Inflammatory macrophage (primary cell): ENCODE measurements at places on chromosomes 2 and 18.

GRCh38 chr2:40439473-40439872 lies 12.4 kb downstream of the SLC8A1 start:
- no peak for DNase-seq

GRCh38 chr2:223264541-223265193 lies 212.7 kb downstream of the KCNE4 start:
- no peak for DNase-seq

DNA sequence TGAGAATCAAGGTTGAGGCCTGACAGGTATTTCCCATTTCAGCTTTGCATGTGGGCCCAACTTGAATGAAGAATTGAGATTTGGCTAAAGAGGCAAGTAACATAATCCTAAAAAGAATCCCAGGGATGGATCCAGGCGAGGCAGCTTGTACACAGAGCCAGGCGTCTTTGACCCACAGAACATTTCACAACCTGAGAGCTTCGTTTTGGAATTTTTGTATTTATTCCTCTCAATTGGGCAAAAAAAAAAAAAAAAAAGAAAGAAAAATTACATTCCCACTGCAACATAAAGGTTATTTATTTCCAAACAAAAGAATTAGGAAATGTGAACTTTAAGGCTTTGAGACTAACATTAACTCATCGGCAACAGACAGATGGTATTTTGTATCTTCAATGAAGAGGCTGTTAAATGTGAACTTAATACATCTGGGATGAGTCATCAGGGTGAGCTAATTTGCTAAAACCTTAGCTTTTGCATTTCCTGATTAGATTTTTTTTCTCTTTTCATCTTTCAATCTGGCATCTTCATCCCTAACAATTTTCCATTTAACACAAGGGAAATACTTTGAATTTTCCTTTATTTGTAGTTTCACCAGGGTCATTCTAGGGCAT lies 478.5 kb upstream of the TNP1 start:
- no peak for DNase-seq

GRCh38 chr2:10007435-10007834 lies 35.9 kb upstream of the KLF11 start:
- DNase-seq, result no peak

DNA sequence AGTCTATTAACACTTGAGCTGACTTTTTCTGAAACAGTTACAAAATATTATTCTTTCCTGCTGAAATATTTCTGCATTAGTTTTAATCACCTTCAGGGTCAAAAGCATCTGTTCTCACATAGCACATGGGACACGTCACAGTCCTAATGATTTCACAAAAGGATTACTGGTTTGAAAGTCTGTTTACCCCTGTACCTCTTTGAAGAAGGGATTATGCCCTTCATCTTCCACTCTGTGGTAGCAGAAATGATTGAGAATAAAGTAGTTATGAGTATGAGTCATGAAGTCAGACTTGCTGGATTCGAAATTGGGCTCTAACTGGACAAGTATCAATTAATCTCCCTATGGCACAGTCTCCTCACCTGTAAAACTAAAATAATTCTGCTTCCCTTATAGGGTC lies 121.2 kb downstream of the SATB2 start:
- no peak for DNase-seq

DNA sequence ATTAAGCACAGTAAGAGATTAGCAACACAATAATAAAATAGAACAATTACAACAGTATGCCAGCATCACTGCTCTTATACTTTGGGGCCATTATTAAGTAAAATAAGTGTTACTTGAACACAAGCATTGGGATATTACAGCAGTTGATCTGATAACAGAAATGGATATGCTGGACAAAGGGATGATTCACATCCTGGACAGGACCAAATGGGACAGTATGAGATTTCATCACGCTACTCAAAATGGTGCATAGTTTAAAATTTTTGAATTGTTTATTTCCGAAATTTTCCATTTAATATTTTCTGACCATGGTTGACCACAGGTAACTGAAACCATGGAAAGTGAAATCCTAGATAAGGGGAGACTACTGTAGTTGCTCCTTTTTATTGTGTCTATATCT lies 138.2 kb downstream of the UBR3 start:
- DNase-seq, result no peak

GRCh38 chr2:71671895-71672825 lies 218.8 kb downstream of the DYSF start:
- DNase-seq, result no peak

GRCh38 chr2:150095361-150096095 lies 391.9 kb downstream of the RND3 start:
- no peak for DNase-seq

DNA sequence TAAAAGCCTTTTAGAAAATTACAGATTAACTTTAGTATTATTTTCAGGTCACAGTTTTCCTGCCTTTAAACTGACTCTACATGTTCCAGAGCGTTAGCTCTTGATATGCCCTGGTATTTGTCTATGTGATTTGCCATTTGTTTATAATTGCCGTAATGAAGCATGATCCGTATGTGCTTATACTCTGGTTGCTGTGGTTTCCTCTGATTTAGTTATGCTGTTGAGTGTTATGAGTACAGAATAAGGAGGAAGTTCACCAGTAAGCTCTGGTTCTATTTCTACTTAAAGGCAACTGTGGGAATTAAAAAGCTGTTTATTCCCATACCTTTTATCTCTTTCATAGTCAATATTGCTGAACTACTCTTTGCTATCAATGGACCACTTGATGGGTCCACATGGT lies 123.5 kb downstream of the OSBPL6 start:
- no peak for DNase-seq

DNA sequence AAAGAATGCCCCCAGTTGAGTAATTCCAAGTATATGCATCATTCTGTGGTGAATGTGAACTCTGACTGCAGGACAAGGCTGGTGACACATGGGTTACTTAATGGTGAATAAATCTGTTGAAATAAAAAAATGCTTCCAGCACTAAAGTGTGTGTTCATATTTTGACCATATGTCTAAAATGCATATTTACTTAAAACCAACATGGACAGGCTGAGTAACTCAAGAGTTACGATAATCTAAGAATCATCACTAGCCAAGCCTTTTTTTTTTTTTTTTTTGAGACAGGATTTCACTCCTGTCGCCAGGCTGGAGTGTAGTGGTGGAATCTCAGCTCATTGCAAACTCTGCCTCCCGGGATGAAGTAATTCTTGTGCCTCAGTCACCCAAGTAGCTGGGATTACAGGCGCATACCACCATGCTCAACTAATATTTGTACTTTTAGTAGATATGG lies 47.1 kb upstream of the CCBE1 start:
- no peak for DNase-seq

GRCh38 chr2:47725808-47726207 lies 57.1 kb upstream of the MSH6 start:
- DNase-seq, result no peak

- peak; percentile 11 for DNase-seq
Measured at GRCh38 chr2:165203689-165204559, at the start of gene SCN3A. Gene SCN3A, minus strand, starts transcription at chr2:165204050. Its CDS starts 27,656 bp downstream, at chr2:165176394.

- DNase-seq, result peak; percentile 34
Measured at GRCh38 chr2:85843543-85843942, 45.2 kb downstream of the ST3GAL5 start.

DNA sequence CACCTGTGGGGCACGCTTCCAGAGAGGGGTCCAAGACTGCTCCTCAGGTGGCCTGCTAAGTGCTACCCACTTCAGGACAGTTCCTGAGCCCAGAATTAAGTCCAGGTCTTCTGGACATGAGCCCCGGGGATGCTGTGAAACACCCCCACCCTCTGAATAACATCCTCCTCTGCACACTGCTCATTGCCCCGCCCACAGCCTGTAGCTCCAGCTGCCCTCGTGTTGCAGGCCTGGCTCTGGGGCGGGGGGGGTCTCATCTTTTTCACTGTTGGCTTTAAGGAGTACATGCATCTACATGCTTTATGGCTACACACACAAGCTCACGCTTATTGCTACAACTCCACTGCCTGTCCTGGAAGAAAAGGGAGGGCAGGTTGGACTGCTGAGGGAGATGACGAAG lies 92.8 kb downstream of the PTGR3 start:
- no peak for DNase-seq

DNA sequence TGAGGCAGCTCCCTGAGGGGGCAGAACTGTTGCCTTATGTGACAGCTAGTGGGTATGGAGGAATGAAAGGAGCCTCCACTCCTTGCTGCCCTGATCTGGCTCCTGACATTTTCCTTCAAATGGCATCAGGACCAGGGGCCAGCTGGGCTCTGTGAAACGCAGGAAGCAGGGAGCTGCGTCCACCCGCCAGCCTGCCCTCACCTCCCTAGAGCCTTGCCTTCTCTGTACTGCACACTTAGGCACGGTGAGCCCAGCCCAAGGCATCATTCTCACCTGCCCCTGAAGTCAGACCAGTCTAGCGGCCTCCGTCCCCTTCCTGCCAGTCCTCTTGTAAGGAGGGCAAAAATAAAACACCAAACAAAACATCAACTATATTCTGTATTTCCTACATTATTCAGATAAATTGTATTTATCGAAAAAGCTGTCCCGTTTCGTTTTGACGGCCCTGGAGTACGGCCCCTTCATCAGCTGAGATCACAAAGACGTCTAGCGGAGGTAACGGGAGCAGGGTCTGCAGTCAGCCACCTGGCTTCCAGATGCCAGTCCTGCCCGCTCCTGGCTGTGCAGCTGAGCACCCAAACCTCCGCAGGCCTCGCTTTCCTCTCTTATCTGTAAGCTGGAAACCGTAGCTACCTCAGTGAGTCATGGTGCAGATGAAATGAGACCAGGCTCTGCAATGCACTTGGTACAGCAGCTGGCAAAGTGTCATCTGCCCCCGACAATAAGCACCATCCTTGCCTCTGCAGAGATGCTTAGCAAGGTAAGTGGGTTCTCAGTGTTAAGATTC lies 6.9 kb upstream of the CTDP1 start:
- no peak for DNase-seq

DNA sequence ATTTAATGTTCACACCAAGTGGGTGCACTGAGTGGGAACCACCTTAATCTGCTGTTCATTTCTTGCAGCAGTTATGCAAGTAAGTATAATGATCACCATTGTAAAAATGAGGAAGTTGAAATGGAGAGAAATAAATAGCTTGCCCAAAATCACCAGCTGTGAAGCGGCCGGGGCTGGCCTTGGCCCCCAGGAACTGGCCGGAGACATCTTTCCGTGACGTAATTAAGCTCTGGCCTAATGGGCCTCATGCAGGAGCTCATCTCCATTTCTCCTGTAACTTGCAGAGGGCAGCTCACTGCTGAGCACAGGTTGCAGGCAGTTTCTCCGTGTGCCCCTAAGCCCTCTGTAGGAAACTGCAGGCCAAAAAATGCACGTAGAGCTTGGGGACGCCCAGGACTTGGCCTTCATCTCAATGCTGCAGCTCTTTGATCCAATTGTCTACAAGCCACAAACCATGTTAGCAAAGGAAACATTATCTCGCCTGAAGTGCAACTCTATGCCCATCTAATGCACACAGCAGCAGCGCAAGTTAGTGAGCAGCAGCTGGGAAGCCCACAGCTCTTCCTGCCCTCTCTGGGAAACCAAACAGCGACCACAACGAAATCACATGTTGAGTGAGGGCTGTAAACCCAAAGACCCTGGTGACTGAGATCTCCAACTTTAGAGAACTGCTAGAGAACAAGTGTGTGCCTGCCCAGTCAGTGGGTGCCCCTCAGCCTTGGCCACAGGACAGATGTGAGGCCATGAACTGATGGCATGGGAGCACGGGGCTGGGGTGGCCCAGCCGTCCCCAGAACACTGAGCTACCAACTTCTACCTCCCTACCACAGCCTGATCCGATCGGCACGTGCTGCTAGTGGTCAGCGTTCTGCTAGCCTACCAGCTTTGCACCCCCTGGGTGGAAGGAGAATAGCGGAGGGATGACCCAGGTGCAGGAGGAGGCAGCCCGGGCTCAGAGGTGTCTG lies 28.8 kb downstream of the APCDD1 start:
- peak; percentile 68 for DNase-seq

- no peak for DNase-seq
Measured at GRCh38 chr18:21112543-21113105, 1.0 kb upstream of the ROCK1 start.

GRCh38 chr2:44130441-44130840 lies 38.2 kb upstream of the PPM1B start:
- DNase-seq, result peak; percentile 61

DNA sequence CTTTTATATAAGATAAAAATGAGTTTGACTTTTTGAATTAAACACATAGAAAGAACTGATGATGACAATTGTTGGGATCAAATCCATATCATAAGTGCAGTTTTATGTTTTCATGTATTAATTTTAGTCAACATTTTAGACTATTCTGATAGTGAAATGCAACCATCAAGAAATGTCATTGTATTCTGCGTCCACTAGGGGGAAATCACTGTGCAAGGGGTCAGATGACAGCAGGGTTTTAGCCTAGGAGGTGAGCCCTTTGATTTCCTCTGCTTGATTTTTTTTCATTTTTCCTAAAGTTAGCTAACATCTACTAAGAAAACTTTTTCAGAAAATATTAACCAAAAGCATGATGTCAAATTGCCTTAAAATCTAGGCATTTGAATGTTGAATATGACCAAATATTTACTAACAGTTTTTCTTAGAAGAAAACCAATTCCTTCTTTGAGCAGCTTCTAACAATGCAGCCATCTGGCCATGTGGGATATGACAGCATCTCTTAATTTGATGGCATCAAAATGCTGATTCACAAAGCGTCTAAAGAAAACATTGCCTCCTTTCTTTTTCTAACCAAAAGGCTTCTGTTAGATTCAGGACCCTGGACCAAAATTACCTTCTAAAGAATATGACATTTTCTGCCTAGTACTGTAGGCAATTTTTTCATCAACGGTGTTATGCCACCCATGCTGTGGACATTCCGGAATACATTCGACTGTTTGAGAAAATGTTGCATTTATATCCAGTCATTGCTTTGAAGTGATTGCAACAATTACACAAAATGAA lies 141.5 kb downstream of the SPHKAP start:
- peak; percentile 24 for DNase-seq

- peak; percentile 54 for DNase-seq
Measured at GRCh38 chr2:241217320-241218031, 29.0 kb downstream of the ANO7 start.

DNA sequence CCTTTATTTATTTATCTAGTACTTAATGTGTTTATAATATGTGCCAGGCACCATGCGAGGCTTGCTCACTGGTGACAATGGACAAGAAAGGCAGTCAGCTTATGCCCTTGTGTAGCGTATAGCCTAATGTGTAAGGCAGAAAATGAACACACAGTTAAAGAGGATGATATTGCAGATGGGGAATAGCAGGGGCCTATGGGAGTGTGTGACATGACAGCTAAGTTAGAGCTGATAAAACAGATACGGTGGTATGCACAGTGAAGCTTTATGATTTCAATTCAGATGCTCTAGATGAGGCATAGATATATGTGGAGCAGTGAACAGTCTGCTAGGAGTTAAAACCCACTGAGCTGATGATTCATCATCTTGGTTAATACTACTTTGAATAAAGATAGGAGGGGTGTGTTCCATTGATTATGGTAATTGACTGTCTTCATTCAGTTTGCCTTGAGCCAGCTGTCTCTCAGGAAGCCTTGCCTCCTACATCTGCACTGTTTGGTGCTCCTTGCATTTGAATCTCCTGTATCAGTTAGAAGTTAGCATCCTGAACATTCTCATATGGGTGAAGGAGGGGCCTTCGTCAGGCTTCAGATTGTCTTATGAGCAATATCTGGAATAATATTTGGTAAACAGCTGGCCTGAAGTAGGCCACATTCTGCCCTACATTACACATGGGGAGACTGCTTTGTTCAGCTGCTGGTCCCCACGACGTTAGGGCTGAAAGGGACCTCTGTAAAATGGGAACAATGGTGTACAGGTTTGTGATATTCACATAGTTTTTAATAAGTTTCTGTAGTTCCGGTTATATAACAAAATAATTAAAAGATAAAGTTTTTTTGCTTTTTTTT lies 13.2 kb downstream of the MAP4K4 start:
- no peak for DNase-seq

GRCh38 chr18:73136134-73136533 lies 268.3 kb upstream of the NETO1 start:
- DNase-seq, result no peak
